ENCODE measurements at places on chromosomes 13 and 19. TPM values are rescaled to one million over a fixed set of nuclear protein-coding genes. Genes with fewer than 3 reads are reported as not detected.

FCER2 gene
- polyA plus RNA-seq, result not detected

CAMSAP3 gene
- polyA plus RNA-seq, result 0.07 TPM

IGSF23 gene
- polyA plus RNA-seq, result not detected

DNA sequence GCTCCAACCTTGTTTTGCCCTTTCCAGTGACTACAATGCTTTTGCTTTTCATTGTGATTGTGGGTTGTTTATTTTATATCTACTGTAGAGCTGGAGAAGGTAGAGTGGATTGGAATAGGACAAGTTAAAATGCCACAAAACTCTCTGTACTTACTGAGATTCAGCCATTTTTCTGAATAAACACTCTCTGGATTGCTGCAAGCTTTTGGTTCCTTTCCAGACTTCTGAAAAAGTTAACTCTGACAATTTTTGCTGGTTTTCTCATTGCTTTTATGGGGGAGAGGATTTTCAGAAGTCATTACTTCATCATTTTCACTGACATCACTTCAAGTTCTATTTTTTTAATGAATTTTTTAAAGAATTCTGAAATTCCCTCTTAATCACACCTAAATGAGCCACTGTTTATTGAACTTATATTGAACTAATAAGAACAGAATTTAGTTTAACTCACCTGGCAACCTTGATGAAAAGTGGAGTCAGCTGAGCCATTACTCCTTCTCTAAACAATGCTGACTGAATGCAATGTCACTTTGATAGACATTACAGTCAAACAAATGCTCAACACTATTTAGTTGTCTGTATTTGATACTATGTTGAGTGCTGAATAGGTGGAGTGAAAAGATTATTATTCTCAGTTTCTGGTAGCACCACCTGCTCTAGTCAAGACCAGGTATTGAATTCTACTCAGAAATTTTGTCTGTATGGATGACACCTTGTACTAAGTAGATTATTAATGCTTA, 303.5 kb downstream of the DLEU7 start:
- H3K36me3 ChIP-seq, result no peaks in the 10 kb centered on the region
- no peaks in the 10 kb centered on the region for H3K4me1 ChIP-seq
- no peak overlapping the region for H3K4me3 ChIP-seq
- no peaks in the 10 kb centered on the region for H3K27me3 ChIP-seq
- DNase-seq, result no peak

DNA sequence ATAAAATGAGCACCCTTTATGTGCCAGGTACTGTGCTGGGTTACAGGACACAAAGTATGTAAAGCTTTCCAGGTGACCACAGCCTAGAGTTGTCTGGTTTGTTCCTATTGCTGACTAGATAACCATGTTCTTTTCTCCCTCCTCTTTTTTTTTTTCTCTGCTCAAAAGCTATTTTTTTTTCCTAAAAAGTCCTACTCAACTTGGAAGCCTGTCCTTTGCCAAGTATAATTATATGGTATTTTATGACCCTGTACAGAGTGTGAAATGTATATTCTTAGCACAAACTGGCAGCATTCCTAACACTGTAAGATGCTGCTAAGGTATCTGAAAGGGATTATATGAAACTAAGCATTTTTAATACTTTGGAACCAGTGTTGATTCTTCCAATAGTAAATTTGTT, 171.0 kb downstream of the GPC6 start:
- no peak overlapping the region for H3K4me3 ChIP-seq
- H3K36me3 ChIP-seq, result no peaks in the 10 kb centered on the region
- no peaks in the 10 kb centered on the region for H3K4me1 ChIP-seq
- no peaks in the 10 kb centered on the region for H3K27me3 ChIP-seq
- no peak for DNase-seq

DNA sequence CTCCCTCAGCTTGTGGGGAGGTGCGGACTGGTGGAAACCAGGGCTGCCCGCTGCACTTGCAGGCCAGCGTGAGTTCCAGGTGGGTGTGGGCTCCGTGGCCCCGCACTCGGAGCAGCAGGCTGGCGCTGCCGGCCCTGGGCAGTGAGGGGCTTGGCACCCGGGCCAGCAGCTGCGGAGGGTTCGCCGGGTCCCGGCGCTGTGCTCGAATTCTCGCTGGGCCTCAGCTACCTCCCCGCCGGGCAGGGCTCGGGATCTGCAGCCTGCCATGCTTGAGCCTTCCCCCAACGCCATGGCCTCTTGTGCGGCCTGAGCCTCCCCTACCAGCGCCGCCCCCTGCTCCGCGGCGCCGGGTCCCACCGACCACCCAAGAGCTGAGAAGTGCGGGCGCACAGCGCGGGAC, 71.6 kb upstream of the ADGRL1 start:
- peaks cover 13% of the 10 kb centered on the region for H3K4me1 ChIP-seq
- no peak overlapping the region for H3K4me3 ChIP-seq
- H3K36me3 ChIP-seq, result no peaks in the 10 kb centered on the region
- no peak overlapping the region for H3K27ac ChIP-seq
- no peak for DNase-seq

GRCh38 chr13:36432106-36432544, at the start of gene CCNA1:
CCNA1 (plus strand) TSS chr13:36432495; CDS start chr13:36433057, 562 bp downstream.
- no peaks in the 10 kb centered on the region for H3K36me3 ChIP-seq
- no peak within 1 kb of the TSS for H3K27ac ChIP-seq
- peaks cover 3% of the 10 kb centered on the region for H3K27me3 ChIP-seq
- no peak within 1 kb of the TSS for H3K4me3 ChIP-seq
- no peaks in the 10 kb centered on the region for H3K4me1 ChIP-seq

- H3K27ac ChIP-seq, result peak overlapping the region; percentile 80
- peaks cover 26% of the 10 kb centered on the region for H3K36me3 ChIP-seq
- no peaks in the 10 kb centered on the region for H3K27me3 ChIP-seq
- DNase-seq, result peak; percentile 86
- peaks cover 74% of the 10 kb centered on the region for H3K4me1 ChIP-seq
- peak overlapping the region; percentile 98 for H3K4me3 ChIP-seq
Measured at GRCh38 chr19:15463861-15464371, 428 bp downstream of the RASAL3 start.

DNA sequence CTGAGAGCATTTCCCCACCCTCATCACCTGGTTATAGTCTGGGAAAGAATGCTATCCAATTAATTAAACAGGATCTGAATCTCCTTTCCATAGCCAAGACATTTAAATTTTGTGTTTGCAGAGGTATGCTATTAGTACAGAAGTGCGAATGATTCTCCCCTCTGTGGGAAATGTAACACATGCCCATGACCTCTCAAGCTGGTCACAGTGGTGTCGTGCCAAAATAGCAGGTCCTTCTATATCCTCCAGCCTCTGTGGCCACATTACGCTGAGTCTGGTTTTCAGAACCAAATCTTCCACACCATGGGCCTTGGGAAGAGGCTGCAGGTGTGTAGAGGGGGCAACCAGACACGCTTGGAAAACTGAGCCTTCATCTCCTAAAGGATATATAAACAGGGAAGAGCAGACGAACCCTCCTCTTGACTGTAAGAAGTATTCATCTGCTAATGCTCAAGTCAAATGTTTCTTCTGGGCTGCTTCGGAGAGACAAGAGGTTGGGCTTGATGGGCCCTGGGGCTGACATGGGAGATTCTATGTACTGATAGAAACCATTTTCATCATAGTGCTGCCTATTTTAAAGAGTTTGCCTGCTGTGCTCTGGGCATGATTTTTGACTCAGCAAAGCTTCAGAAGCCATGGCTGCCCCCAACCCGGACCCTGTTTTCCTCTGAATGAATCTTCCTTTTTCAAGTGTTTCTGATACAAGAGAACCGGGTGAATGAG, 197.6 kb downstream of the DNAJC15 start:
- H3K4me1 ChIP-seq, result no peaks in the 10 kb centered on the region
- H3K36me3 ChIP-seq, result no peaks in the 10 kb centered on the region
- no peak overlapping the region for H3K4me3 ChIP-seq
- DNase-seq, result no peak
- no peaks in the 10 kb centered on the region for H3K27me3 ChIP-seq

DNA sequence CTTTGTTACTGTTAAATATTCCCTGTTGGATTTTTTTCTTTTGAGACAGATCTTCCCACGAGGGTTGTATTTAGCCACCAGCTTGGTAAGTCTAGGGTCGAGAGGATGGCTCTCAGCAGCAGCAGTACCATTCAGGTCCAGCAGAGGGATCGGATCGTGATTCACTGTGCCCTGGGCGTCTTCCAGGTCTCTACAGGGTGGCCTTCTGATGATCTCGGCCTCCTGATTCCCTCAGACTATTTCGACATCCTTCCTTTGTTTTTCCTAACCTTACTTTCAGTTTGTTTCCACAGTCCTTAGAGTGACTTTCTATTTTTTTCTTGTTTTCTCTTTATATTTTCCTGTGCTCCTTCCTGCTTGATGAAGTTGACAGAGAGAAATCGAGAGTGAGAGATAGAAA, 1436.9 kb downstream of the UQCRFS1 start:
- H3K27me3 ChIP-seq, result no peaks in the 10 kb centered on the region
- H3K27ac ChIP-seq, result no peak overlapping the region
- DNase-seq, result no peak
- H3K4me1 ChIP-seq, result no peaks in the 10 kb centered on the region
- H3K4me3 ChIP-seq, result no peak overlapping the region
- H3K36me3 ChIP-seq, result no peaks in the 10 kb centered on the region

DNA sequence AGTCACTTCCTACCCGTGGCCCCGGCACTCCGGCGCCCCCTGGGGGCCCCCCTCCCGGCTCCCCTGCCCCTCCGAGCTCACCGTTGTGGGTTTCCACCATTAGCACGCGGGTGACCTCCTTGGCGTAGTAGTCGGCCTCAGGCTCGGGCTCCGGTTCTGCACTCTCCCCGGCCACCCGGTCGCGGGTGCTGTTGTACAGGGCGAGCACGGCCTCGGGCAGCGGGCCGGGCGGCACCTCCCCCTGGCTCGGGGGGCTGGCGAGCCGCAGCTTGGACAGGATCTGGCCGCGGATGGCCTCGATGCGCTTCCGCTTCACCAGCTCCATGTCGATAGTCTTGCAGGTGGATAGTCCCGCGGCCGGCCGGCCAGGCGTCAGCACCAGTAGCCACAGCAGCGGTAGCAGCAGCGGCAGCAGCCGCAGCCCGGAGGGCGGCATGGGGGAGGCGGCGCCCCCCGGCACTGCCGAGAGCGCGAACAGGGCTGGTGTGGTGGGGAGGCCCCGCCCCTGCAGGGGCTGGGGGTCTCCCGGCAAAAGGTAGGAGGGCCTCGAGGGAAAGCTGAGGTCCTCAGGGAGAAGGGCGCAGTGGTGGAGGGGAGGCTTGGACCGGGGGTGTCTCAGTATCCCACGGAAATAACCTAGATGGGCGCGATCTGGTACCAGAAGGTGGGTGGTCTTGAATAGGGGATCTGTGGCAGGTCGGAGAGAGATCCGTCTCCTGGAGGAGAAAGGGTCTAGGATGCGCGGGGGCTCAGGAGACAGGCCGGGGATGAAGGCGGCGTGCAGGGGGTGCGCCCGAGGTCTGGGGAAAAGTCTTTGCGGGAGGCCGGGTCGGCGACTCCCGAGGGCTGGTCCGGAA, 885 bp downstream of the TGFB1 start:
- H3K4me3 ChIP-seq, result peak overlapping the region; percentile 97
- peak overlapping the region; percentile 95 for H3K27ac ChIP-seq
- peaks cover 4% of the 10 kb centered on the region for H3K36me3 ChIP-seq
- H3K27me3 ChIP-seq, result no peaks in the 10 kb centered on the region
- H3K4me1 ChIP-seq, result peaks cover 68% of the 10 kb centered on the region

GRCh38 chr19:2633693-2634075, 68.8 kb downstream of the GNG7 start:
- no peaks in the 10 kb centered on the region for H3K27me3 ChIP-seq
- DNase-seq, result no peak
- H3K27ac ChIP-seq, result no peak overlapping the region
- no peak overlapping the region for H3K4me3 ChIP-seq
- H3K4me1 ChIP-seq, result peaks cover 35% of the 10 kb centered on the region

DNA sequence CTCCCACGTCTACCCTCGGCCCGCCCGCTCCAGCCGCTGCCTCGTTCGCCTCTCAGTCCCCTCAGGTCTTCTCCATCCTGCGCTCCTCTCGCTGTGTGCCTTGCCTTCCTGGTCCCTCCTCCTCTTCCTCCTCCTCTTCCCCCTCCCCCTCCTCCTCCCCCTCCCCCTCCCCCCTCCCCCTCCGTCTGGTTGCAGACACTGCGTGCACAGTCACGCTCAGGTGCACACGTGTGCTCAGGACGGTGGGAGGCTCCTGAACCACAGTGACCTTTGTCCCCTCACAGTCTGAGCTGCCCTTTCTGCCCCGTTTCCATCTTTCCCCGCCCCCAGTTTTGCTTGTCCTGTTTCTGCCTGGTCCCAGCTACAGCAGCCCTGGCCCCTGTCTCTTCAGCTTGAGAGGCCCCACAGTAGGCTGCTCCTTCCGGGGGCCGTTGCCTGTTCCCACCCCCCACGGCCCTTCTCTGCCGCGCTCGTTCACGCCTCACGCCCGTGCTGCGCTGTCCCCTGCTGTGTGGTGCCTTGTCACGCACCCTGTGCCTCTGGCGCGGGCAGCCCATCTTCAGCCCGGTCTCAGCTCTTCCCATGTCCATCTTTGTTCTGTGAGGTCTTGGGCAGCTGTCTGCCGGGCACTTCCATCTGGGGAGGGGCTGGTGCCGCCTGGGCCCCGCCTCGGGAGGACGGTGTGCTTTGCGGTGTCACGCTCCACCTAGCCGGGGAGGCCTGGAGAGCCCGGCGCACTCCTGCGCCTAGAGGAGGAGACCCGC, 13.8 kb upstream of the RPS15 start:
- no peak overlapping the region for H3K4me3 ChIP-seq
- H3K27ac ChIP-seq, result no peak overlapping the region
- no peak for DNase-seq
- no peaks in the 10 kb centered on the region for H3K4me1 ChIP-seq
- peaks cover 47% of the 10 kb centered on the region for H3K36me3 ChIP-seq
